ENCODE measurements at places on chromosomes 4 and X.

DNA sequence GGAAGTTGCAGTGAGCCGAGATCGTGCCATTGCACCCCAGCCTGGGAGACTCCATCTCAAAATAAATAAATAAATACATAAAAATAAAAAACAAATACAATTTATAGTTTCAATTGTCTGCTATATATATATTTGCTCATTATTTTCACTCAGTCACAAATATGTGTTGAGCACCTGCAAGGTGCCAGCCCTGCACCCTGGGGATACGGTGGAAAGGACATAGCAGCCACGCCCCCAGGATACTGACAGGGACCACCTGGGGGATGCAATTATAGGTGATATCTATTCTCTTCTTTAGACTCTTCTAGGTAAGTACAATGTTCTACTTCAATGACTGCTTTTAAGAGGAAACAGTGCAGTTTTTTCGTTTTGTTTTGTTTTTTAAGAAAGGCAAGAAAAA is 85.0 kb downstream of the JAKMIP1 start:
- DNase-seq = no peak

GRCh38 chr4:87365348-87365747 is 25.6 kb downstream of the HSD17B11 start:
- DNase-seq = no peak

- DNase-seq = no peak
Measured at GRCh38 chr4:36111172-36111571, 133.1 kb downstream of the ARAP2 start.

- DNase-seq = no peak
Measured at GRCh38 chrX:119105826-119106225, 21.8 kb downstream of the KIAA1210 start.

GRCh38 chrX:102714994-102715393 is 2.7 kb downstream of the GPRASP2 start:
- no peak for DNase-seq

DNA sequence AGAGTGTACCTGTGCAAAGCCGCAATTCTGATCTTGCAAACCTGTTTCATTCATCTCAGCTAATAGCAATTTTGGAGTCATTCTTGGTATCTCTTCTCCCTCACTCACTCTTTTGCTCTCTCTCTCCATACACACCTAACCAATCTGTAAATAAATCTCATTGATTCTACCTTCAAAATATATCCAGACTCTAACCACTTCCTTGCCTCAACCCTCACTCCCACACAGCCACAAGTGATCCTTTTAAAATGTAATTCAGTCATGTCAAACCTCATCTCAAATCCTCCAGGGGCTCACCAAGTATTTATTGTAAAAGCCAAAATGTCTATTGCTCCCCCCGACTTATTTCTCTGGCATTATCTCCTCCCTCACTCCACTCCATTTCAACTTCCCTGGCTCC is 51.7 kb upstream of the SLC10A4 start:
- no peak for DNase-seq

DNA sequence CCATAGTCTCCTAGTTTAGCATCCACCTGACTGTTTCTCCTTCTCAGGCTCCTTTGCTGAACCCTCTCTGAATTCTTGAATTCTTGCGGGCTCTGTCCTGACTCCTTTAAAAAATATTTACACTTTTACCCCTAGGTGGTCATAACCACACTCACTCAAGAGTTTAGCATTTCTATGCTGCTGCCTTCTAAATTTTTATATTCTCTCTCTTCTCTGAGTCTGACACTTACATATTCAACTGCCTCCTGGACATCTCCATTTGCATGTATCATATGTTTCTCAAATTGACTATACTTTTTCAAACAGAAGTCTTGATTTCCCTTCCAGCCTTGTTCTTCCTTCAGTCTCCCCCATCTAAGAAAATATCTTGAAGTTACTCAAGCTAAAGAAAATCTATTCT is 31.6 kb downstream of the ARL9 start:
- DNase-seq = no peak

DNA sequence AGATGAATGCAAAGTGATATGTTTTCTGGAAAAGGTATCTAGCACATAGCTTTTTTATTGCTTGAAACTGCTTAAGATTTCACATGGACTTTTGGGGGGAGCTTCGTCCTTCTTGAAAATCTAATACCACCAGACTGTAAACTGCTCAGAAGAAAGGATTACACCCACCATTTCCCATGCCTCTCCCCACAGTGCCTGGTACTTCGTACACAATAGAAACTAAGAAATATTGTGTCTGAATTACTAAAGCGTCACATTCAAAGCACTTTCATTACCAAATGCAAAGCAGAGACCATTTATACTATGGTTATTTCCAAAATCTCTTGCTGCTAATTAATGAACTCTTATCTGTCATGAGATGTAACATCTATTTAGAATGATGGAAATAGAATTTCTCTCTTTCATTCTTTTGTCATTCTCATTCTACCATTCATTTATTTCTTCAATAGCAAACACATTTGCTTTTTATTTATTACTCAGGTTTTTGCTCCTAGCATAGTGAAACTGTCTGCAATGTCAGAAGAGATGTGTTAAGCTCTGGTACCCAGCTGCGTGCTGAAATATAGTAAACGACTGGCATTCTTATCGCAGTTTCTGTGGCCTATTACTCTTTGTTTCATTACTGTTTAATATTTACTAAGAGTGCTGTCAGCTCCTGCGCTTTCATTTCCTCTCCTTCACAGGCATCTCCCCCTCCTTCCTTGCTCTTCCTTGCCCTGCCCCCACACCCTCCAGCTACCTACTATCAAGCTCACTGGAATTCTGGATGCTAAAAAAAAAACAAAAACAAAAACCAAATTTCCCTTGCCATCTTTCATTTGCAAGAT is 51.4 kb upstream of the RAPGEF2 start:
- DNase-seq = no peak

GRCh38 chr4:139625482-139625881 is 40.1 kb upstream of the MGST2 start:
- no peak for DNase-seq

DNA sequence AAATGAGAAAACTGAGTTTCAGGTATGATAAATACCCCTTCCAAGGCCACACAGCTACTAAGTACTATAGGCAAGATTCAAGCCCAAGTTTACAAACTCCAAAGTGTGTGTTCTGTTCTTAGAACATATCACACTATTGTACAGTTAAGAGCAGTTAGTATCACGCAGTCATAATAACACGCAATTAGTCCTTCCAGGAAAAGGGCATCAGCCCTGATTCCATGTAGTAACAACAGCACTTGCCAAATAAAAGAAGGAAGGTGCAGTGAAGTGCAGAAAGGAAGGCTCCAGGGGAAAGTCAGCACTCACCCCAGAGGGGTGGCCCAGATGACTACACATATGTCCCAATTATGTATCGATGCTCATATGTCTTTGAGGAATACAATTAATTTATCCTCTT is 4.4 kb downstream of the TASL start:
- no peak for DNase-seq

DNA sequence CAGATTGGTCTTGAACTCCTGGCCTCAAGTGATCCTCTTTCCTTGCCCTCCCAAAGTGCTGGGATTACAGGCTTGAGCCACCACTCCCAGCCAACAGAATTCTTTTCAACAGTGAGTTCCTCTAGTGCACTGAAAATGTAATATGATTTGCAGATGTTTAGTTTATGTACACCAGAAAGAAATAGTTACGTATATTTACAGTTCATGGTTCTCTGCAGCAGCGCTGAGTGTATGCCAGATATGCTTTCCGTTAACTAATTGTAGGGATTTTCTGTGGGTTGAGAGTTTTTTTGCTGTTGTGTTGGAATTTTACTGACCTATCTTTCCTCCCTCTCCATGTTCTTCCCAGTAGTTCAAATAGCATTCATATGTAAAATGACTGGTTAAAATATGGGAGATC is 44.0 kb downstream of the GAB1 start:
- no peak for DNase-seq

DNA sequence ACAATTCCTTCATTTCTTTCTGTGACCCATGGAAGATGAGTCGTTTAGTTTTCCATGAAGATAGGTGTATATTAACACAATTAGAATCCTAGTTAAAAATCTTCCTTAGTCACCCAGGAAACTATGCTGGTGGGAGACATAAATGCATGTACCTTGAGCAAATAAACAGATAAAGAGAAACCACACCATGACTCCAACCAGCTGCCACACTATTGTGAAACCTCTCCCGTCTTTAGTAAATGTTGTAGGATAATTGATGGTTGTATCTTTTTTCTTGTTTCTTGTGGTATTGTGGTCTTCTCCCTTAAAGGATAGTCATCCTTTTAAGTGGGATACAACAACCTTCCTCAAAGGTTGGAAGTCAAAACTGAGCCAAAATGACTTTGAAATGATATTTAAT is 103.8 kb upstream of the LEF1 start:
- DNase-seq = no peak

DNA sequence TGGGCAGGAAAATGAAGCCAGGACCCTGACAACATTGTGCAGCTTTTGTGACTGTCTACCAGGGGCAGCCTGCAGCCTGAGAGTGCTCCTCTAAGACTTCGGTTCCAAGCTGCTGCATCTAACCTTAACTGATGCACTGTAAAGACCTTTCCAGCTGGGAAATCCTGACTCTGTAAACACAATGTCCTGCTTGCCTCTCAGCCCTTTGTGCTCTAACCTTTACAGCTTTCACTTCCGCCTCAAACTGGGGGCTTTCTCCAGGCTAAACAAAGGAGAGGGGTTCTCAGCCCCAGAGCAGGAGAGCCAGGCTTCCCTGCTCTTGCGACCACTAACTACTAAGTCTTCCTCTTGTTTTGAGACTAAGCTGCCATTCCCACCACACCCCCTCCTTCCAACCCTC is 19.3 kb upstream of the RASL11B start:
- DNase-seq = no peak

DNA sequence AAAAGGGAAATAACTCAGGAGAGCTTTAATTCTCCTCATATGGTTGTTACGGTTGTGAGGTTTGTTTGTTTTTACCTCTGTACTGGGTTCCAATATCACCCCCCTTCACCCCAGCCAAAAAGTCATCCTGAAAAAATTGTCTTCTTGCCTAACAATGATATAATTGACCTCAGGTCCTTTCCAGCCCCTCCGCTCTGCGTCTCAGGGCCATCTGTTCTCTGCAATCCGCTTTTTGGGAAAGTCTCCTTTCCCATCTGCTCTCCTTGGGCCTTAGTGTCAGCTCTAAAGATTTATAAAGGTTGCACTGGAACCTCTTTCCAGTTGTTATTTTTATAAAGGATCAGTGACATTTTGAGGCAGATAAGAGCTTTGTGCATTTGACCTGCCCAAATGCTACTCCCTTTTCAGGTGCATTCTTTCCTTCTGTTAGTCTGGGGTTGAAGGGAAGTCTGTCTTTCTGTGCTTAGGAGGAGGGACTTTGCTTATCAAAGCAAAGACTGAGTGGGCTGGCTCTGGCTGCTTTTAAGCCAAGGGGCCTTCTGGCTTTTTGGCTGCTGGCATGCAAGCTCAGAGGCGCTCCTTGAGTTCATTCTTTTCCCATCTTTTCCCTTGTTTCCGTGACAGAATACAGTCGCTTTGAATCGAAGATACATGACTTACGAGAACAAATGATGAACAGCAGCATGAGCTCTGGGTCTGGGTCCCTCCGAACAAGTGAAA is 34.1 kb downstream of the DLG3 start:
- no peak for DNase-seq

GRCh38 chr4:65538571-65538970 is 131.7 kb downstream of the EPHA5 start:
- no peak for DNase-seq

DNA sequence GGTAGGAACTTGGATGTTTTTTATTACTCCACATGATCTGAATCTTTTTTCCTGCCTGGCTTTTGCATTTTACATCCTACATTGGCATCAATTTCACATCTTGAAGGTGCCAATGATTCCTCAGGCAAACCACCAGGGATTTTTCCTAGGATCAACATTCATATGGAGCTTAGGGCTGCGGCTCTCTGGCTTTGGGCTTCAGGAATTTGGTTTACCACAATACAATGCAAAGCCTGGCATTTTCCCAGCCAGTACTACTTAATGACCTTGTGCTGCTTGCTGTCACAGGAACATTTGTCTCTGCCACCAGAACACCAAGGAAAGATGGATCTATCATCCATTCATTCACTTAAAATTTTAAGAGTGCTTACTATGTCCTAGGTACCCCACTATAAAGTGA is 180.7 kb downstream of the PDGFC start:
- no peak for DNase-seq

- no peak for DNase-seq
Measured at GRCh38 chrX:12961196-12961718, 13.7 kb upstream of the TMSB4X start.

DNA sequence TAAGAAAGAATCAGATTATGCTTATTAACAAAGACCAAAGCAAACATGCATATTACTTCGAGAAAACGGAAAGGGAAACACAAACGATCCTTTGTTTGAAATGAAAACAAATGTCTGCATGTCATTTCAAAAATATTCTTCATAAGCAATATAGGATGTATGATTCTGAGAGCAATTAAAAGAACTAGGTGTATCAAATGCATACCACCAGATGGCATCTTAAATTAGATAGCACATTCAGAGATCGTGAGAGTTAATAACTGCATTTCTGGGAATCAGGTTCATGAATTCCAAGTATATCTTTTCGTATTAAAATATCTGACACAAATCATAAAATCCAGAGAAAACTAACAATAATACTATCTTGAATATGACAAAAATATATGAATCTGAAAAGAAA is 159.5 kb downstream of the PPP3CA start:
- no peak for DNase-seq

DNA sequence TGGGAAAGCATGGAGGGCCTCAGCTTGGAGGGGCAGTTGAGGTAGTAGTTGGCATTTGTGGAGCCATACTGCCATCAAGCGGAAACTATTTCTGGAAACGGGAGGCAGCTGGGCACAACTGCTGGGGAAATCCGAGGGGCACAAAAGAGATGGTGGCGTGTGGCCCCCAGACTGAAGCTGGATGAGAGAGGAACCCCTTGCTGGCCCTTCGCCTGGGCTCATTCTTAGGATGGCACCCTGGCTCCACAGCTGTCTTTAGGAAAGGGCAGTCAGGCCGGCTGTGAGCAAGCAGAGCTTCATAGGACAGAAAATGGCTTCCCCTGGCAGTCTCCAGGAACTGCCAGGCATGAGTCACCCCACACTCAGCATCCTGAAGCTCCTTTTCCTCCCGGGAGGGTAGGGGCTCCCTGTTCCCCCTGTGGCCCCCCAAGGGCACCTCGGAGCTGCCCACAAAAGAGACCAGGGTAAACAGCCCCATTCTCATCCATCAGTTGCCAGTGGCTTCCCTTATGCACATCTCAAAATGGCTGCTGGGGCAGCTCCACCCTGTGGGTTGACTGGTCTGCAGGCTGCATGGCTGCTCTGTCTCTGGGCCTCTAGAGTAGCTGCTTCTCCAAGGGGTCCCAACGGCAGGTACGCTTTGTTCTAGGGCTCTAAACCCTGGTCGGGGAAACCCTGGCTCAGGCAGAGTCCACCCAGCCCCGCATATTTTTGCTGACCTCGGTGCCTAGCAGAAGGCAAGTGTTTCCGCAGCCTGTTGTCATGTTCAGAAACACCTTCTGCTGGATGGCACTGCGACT is 64.7 kb downstream of the NBDY start:
- no peak for DNase-seq

DNA sequence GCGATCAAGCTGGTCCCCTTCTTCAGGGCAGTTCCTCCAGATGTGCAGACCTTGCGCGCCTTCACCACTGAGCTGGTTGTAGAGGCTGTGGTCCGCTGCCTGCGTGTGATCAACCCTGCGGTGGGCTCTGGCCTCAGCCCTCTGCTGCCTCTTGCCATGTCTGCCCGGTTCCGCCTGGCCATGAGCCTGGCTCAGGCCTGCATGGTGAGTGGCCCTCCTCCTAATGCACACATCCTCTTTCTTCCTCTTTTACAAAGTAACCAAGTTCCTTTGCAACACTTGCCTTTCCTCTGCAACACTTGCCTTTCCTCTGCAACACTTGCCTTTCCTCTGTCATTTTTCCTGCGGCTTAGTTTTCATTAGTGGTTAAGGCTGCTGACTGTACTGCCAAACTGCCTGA is 1.8 kb downstream of the CCDC22 start:
- DNase-seq = no peak

Data from Panc1 (cell line).